ENCODE measurements at places on chromosomes 3 and 15.

GRCh38 chr3:191382661-191383060 is 52.3 kb upstream of the UTS2B start:
- DNase-seq = no peak

DNA sequence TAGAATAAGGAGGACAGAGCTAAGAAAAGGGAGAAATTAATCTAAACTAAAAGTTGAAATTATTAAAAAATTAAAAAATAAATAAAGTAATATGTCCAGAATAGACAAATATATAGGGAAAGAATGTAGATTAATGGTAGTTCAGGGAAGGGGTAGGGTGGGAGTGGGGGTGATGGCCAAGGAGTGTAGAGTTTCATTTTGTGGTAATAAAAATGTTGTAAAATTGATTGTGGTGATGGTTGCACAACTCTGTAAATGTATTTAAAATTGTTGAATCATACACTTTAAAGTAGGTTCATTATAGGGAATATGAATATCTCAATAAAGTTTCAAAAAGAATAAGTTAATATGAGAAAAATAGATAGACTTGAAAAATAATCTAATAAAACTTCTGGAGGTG is 21.0 kb upstream of the FNDC3B start:
- no peak for DNase-seq

DNA sequence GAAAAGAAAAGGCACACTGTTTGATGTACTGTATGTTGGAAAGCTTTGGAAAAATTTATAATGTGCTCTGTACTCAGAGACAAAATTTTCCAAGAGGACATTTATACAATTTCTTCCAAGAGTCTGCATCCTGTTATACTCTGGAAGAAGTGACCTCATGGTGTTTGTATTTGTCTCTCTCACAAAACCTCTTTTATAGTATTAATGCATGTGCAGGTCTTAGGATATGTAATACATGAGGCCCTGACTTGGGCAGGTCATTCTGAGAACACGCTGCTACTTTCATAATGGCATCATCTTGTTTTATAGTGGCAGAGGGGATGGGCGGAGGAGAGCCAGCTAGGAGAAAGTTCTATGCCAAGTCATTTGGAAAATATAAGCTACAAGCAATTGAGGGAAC is 72.0 kb upstream of the P3H2 start:
- no peak for DNase-seq

- DNase-seq = no peak
These were observed 115.8 kb upstream of the PLCL2 start for GRCh38 chr3:16768956-16769355.

- DNase-seq = no peak
These were observed 17.4 kb upstream of the RAF1 start for GRCh38 chr3:12681089-12681942.

DNA sequence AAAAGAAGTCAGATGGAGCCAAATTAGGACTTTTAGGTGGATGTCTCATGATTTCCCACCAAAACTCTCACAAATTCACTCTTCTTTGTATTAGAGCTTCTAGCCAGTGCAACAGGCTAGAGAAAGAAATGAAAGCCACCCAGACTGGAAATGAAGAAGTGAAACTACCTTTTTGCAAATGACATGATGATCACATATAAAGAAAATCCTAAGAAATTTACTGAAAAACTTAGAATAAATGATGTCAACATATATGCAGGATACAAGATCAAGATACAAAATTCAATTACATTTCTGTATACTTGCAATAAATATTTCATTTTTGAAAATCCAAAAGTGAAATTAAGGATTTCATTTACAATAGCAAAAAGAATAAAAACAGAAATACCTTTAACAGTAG is 110.8 kb downstream of the LRIG1 start:
- no peak for DNase-seq

- DNase-seq = no peak
These were observed 41.5 kb upstream of the RBMS3 start for GRCh38 chr3:29239376-29239775.

DNA sequence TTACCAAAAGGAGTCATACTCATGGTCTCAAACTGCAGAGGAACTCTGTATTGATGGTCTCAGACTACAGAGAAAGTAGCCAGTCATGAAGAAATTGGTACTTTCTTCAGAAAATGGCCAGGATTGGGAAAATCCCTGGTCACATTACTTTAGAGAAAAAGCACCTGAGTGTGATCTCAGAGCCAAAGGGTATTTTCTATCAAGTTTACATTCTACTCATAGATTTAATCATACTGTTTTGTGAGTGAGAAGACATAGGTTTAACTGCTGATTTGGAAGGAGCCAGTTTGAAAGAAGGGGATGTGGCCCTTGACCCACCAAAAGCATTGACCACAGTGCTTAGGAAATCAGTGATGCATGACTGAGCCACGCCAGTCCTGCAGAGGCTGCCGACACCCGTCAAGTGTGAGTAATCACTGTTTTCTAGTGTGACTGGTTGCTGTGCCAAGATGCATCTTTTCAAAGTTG is 203.6 kb downstream of the AKAP13 start:
- DNase-seq = no peak

- DNase-seq = no peak
These were observed 50.1 kb downstream of the TLE3 start for GRCh38 chr15:70047386-70048197.
